ENCODE measurements at places on chromosomes 7 and 10.
A peak's percentile ranks its signal among the peaks of the same experiment; 100 is the strongest.

GRCh38 chr10:114442091-114442630 lies 37.9 kb upstream of the AFAP1L2 start:
- no peak for DNase-seq

DNA sequence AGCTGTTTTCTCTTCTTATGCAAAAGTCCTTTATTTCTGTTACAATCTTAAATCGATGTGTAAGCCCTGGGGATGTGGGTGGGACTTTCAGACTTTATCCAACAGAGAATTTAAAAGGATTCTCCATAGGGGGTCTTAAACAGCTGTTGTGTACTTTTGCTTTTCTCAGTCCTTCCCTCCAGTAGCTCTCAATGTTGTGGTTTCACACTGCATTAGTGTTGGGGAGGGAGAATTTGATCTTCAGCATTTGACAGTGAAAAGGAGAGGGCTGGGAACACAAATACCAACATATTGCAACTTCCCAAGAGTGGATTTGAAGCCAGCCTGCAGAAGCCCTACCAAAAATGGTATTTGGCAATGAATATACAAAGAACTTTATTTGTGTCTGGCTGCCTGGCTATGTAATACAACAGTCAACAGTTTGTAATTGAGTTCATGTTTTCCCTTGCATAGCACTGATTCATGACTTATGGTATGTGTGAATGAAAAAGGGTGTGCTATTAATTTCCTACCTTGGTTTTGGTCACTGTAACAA lies 80.1 kb upstream of the CAPZA2 start:
- DNase-seq: no peak

DNA sequence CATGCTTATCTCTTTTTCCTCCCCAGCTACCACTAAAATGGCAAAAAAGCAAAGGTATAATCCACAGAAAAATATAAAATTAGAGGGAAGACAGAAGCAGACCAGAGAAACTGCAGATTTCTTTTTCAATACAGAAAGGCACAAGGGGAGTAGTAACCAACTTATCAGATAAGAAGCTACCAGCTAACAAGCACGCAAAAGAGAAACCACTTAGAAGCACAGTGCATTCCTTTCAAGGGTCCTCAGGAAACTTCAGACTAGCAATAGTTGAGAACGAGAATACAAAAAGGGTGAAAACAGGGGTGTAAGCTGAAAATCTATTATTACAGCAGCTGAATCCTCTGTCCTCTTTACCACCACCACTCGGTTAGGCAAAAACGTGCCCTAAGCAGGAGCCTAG lies 9.9 kb upstream of the OR2A5 start:
- no peak for DNase-seq

DNA sequence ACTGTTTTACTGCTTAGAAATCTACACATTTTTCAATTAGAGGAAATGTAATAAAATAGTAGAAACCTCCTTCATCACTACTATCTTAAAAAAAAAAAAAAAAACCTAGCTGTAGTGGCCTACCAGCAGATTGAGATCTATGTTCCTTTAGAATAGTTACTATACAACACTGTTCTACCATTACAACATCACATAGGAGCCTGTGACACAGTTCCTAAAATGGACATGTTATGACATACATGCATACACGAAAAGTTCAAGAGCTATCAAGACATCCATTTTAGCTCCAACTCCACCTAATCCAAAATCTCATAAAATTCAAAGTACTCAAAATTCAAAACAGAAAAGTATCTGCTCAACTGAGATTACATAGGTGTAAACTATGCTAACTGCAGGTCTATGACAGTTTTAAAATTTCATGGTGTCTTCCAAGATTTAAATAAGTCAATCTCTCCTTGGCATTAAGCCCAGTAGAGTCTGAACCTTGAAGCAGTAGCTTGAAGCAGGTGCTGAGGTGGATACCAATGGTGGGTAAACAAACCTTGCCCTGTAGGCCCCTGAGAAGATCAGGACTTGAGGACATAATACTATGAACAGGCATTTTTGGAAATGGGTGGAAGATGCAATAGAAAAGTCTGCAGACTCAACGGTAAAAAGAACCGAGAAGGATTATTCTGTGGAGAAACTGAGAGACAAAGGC lies 17.0 kb downstream of the CACUL1 start:
- DNase-seq: no peak

- DNase-seq: no peak
Measured at GRCh38 chr7:45583296-45583695, 9.1 kb downstream of the ADCY1 start.

- no peak for DNase-seq
Measured at GRCh38 chr10:11472158-11472753, 139.2 kb downstream of the USP6NL start.

GRCh38 chr10:95266674-95267095 lies 24.1 kb downstream of the PDLIM1 start:
- DNase-seq: peak; percentile 58

DNA sequence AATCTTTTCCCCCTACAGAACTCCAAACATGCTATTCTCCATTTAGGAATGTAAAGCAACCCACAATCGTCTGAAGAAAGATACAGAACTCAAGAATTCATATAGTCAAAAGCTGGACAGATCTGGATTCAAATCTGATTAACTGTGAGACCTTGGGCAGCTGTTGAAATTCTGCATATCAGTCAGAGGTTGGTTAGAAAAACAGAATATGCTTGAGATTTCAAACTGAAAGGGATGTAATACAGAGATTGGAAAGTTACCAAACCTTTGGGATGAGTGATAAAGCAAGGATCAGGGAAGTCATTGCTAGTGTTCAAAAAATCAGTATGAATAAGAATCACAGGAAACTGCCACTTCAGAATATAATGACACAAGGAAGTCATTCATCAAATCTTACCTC lies 406.6 kb downstream of the HTR7 start:
- no peak for DNase-seq

GRCh38 chr10:5971315-5971832 lies 6.0 kb downstream of the IL15RA start:
- no peak for DNase-seq

DNA sequence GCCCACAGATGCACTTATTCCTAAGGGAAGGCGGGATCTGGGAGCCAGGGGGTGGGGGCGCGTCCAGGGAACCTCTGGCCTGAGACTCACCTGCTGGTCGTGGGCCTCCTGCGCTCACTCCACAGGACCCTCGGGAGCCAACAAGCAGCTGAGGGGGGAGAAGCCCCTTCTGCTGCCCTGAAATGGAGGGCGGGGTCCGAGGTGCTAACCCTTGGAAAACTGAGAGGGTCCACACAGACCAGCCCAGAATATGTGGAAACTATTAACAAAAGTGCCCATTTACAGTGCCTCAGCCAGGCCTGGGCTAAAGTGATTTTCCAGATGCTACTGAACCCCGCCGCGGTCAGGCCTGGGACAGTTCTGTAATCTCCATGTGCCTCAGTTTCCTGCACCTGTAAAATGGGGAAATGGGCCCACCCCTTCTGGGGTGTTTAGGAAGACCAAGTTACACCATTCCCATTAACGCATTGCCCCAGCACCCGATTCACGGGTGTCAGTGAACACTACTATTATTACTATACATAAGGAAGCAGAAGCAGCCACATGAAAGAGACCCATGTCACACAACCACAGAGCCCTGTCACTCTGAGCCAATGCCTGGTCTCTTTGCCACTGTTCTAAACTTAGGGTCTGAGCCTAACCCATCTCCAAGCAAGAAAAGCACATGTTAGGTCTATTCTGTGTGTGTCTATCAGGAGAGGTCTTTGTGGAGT lies 630 bp upstream of the VSTM4 start:
- no peak for DNase-seq

DNA sequence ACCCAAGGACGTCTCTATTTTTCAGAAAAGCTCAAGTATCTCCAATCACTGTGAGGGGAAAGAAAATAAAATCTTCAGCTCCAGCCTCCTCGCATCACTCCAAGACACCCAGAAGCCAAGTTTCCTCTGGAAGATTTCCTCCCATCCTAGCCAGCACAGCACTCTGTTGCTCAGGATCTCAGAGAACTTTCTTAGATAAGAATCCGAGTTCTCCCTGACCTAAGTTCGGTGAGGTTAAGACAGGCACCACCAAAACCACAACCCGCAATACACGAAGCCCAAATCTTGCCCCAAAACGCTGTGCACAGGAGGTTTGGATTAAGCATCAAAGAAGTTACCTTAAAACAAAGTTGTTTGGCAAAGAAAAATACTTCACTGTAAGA lies 4.2 kb downstream of the FAM53B start:
- no peak for DNase-seq

DNA sequence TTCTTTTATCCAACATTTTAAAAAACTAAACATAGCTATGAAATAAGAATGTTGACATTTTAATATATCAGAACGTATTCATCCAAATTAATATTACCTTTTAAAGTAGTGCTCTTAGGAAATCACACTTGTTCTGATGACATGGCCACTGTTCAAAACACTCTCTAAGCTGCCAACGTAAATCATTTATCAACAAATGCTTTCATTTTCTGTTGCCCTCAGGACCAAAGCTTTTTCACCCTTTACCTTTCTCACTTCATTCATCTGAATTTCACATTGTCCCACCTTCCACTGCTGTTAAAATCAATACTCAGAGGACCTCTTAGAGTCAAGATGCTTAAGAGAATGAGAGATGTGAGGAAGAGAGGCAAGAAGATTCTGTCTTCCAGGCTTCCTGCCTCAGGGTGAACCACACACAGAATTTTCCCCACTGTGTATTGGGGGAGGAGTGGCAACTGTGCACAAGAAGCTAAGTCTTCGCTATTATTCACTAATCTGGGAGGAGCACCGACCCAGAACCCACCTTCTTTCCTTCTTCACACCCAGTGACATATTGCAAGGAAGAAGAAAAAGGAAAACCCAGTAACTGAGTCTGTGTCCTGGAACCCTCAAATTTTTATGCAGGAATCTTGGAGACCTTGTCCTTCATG lies 21.0 kb downstream of the HIBADH start:
- DNase-seq: no peak

GRCh38 chr10:29862923-29863614 lies 196.3 kb downstream of the JCAD start:
- DNase-seq: peak; percentile 51

DNA sequence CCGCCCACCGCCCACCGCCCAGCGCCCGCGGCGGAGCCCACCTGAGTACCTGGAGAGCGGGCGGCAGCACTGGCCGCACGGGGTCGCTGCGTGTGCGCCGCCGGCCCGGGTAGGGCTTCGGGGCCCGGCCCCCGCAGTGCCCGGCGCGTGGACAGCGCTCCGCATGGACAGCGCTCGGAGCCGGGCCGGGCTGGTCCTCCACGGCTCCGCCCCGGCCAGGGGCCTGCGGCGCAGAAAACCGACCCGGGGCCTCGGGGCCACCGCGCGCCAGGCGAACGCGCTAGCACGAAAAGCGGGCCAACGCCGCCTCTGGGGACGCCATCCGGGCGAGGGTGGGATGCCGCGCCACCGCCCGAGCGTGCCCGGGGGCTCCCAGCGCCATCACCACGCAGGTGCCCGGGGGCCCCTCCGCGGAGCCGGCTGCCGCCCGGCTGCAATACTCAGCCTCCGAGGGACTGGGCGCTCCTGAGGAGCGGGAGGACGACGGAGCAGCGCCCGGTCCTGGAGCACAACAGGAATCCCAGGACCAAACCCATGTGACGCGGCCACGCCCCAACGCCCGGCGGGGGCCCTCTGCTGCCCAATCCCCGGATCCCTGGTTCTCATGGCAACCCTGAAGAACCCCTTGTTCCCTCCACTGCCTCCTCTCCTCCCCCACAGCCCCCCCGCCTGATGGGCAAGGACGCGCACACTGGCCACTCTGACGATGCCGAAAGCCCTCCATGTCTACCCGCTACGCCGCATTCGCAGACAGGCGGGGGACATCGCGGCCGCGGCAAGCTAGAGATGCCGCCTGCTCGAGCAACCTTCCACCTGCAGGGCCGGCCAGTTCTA lies at the start of gene GRB10:
TSS of gene GRB10 (minus strand) at position 522 of the 834 bp plus-strand sequence. CDS start 50,574 bp downstream, outside the sequence.
- DNase-seq: peak; percentile 38

GRCh38 chr10:33027088-33027487 lies 69.1 kb upstream of the ITGB1 start:
- no peak for DNase-seq

DNA sequence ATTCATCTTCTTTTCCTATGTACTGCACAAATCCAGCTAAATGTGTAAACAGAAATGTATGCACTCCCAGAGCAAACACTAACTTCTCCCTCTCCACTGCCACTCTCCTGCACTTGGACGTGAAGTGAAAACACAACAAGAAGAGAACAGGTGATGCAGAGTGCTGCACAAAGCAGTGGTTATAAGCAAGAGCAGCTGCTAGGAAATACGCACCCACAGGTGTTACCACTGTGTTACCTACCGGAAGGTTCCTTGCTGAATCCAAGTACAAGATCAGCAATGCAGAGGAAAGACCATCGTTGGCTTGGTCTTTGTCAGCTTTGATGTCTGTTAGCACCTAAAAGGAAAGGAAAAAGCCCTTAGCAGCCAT lies 54.6 kb upstream of the NCAPG2 start:
- DNase-seq: peak; percentile 78

GRCh38 chr7:117704063-117704462 lies 169.2 kb downstream of the CTTNBP2 start:
- no peak for DNase-seq

- DNase-seq: no peak
Measured at GRCh38 chr10:53667063-53667462, 894.5 kb upstream of the MBL2 start.

DNA sequence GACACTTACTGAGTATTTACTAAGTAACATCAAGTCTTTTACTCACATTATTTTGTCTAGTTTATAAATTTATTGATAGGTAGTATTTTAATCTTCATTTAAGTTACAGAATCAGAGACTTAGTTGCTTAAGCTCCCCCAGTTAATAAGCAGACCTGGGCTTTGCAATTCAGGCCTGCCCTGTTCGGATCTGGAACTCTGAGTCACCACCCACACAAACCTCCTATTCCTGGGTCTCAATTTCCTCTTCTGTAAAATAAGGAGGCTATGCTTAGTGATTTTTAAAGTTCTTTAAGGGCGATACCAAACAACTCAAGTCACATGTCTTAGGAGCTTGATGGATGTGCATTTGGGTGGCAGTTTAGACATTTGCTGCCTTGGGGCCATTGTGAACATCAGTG lies 3.5 kb upstream of the MGAM start:
- no peak for DNase-seq

GRCh38 chr7:84105586-84105985 lies 89.0 kb downstream of the SEMA3A start:
- DNase-seq: no peak

DNA sequence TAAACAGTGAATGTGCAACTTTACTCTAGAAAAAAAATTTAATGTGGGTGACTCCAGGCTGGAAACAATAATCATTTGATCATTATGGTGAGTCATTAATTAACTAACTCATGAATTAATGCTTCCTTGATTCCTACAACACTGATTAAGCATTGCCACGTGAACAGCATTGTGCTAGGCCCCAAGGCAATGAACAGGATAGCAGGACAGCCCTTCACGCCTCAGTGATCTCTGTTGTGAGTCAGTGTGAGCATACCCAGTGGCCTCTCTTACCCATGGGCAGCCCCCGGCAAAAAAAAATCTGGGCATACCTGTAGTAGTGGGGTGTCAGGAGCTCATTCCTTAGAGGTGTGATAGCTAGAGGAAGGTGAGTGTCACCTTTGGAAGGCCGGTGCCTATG lies 76.0 kb downstream of the DENND2A start:
- DNase-seq: no peak

DNA sequence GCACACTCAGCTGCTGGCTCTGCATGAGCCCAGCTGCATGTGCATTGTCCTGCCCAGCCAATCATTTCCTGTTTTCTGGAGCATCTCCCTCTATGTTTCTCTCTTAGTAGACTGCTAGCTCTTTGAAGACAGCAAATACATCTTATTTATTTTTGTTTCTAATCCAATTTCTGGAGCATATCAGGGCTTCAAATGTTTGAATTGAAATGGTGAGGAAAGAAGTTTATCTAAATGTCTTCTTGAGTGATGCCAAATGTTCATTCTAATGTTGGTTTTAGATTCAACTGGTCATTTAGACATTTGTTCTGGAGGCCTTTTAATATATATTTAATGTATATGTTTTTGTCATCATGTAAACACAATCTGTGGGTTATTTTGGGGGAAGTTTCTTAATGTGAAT lies 141.9 kb downstream of the DNAJB9 start:
- DNase-seq: no peak
